Nephron progenitor cell (in vitro differentiated cells): ENCODE measurements at places on chromosomes 6 and 20.

DNA sequence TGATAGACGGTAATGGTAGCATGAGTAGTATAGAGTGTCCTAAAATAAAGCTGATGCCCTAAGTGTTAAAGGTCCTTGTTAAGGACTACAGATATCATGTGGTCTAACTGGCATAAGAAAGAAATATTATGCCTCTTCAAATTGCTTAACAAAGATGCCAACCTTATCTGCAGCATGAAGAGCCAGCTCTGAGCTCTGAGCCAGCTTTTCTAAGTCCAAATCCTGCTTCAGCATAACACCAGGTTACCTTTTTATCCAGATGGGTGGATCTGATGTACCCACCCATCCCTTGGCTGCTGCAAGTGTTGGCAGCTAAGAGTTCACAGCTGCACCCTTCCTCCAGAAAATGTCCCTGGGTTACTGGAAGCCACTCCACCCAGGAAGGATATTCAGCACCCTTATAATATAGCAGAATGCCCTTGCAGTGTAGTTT is 83.8 kb downstream of the TENT5A start:
- H3K36me3 ChIP-seq: no peaks in the 10 kb centered on the region
- no peak overlapping the region for H3K4me3 ChIP-seq
- no peak overlapping the region for H3K27ac ChIP-seq
- no peaks in the 10 kb centered on the region for H3K27me3 ChIP-seq
- DNase-seq: no peak

GRCh38 chr20:20582734-20583133 is 129.7 kb downstream of the RALGAPA2 start:
- peaks cover 56% of the 10 kb centered on the region for H3K36me3 ChIP-seq
- H3K27me3 ChIP-seq: no peaks in the 10 kb centered on the region
- no peak for DNase-seq

DNA sequence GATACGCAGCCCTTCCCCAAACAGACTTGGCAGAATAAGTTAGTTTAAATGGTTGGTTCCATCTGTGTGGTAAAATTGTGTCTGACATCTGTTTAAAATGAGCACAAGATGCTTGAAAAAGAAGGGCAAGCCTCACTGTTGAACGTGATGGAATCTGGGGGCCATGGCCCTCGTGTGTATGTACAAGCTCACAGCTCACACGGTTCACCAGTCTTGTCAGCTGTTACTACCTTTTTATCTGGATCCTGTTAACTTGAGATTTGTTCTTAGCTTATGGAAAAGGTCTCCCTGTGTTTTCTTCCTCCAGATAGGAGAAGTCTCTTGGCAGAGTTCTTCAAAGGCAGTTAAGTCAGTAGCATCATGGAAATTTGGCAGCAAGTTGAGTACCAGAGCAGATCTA is 270.6 kb downstream of the KHDC1L start:
- H3K4me3 ChIP-seq: no peak overlapping the region
- H3K27ac ChIP-seq: peak overlapping the region; percentile 75
- no peak for DNase-seq
- no peaks in the 10 kb centered on the region for H3K36me3 ChIP-seq

DNA sequence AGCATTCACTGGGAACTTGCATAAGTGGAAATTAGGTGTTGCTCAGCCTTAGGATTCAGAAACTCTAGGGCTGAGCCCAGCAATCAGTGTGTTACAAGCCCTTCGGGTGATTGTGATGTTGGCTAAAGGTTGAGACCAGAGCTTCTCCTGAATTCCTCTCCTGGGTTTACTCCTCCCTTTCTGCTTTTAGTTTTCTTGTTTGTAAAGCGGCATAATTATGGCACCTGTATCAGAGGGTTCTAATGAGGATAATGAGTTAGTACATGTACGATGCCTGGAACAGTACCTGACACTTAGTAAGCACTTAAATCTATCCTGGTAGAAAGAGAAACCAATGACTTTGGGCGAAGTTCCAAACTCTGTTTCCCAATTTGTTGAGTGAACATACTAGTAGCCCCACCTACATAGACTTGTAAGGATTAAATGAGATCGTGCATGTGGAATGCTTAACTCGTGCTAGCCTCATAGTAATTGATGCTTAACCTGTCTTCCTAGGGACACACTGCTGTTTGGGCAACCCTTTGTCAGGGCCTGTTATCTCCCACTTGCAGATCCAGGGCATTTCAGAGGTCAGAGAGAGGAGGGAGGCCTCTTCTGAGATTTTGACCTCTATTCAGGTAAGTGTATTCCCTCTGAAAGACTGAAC is 932 bp upstream of the EZR start:
- peaks cover 30% of the 10 kb centered on the region for H3K4me1 ChIP-seq
- H3K36me3 ChIP-seq: no peaks in the 10 kb centered on the region
- no peak overlapping the region for H3K27ac ChIP-seq
- peak overlapping the region; percentile 79 for H3K4me3 ChIP-seq
- no peak for DNase-seq
